ENCODE measurements at places on chromosomes 2 and 18.

GRCh38 chr18:41326311-41326710, 628.7 kb upstream of the PIK3C3 start:
- DNase-seq = no peak

GRCh38 chr2:58289029-58289428, 47.9 kb upstream of the FANCL start:
- no peak for DNase-seq

DNA sequence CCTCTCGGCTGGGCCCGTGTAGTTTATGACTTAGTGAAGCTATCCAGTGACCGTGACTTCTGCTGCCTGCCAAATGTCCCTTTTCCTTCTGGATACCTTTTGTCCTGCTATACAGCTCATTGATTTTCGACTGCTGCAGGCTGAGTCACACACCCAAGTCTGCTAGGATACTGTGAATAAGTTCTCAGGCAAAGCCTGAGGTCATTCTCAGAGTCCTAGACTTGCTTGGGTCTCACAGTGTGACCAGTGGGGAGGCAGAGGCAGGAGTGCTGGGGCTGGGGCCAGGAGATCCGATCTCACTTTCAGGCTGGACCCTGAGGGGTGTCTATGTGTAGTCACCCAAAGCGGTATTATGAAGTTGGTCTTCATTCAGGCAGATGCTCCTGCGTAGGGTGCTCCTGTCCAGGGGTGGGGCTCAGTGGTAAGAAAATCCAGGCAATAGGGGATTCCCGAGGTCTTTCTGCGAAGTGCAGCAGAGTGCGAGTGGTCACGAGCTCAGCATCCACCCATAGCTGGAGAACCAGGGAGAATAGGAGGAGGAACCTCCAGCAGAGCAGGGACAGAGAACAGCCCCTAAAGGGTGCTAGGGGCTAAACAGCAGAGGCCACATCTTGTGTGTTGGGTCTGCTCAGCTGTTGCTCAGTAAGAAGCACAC, 268.6 kb upstream of the NCKAP5 start:
- DNase-seq = no peak

- DNase-seq = no peak
Observed at GRCh38 chr18:37274309-37275236, 291.0 kb downstream of the CELF4 start.

GRCh38 chr2:231877533-231878456, 48.4 kb downstream of the NPPC start:
- DNase-seq = no peak
